Fibroblast of pulmonary artery (primary cell): ENCODE measurements at places on chromosomes 6 and 20.

DNA sequence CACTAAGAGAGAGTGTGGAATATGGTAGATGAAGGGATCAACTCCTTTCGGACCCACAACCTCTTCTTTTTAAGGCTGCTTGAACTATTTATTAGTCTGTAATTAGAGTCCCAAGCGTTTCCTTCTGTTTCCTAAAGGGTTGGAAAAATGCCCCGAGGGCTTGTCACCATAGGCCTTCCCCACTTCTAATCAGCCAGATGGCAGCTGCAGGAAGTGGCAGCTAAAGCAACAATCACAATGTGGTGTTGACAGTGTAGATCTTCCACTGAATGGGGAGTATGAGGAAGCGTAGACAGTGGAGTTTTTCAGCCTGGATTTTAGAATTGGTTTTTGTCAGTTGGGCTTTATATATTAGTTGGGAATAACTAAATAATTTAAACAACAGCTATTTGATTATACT lies 40.6 kb downstream of the SLC35D3 start:
- DNase-seq: peak; percentile 5

- DNase-seq: peak; percentile 53
Measured at GRCh38 chr6:112936504-112936903, 589.4 kb downstream of the RFPL4B start.

GRCh38 chr20:50101887-50102286 lies 11.1 kb downstream of the UBE2V1 start:
- no peak for DNase-seq

- no peak for DNase-seq
Measured at GRCh38 chr6:82750556-82750955, 315.1 kb downstream of the UBE3D start.

GRCh38 chr6:130140084-130140483 lies 82.7 kb downstream of the SAMD3 start:
- peak; percentile 58 for DNase-seq

- no peak for DNase-seq
Measured at GRCh38 chr6:158853880-158854213, 34.7 kb upstream of the EZR start.

DNA sequence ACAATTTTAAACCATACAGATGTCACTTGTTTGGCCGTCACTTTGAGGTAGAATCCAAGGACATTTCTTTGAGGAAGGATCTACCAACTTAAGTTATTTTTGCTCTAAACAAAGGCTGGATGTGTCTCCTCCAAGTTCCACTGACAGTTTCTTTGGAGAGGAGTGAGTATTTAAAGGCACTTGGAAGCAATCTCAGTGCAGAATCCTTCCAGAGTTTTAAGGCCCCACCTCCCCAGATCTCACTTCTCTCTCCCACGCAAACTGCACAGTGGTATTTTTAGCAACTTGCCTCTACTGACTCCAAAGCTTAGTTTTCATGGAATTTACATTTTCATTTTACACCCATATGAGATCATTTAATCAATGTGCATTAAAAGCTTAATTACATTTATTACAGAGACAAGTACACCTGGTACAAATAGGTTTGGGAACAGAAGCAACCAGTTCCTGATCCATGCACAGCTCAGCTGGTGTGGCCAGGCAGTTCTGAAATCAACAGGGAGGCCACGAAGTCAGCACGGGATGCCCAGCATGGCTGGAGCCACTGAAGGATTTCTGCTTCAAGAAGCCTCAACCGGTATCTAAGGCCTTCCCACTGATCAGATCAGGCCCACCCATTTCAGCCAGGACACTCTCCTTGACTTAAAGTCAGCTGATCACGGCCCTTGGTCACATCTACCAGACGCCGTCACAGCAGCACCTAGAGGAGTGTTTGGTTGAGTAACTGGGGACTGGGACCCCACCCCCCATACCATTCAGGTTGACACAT lies 109.8 kb downstream of the SYCP2 start:
- DNase-seq: no peak

DNA sequence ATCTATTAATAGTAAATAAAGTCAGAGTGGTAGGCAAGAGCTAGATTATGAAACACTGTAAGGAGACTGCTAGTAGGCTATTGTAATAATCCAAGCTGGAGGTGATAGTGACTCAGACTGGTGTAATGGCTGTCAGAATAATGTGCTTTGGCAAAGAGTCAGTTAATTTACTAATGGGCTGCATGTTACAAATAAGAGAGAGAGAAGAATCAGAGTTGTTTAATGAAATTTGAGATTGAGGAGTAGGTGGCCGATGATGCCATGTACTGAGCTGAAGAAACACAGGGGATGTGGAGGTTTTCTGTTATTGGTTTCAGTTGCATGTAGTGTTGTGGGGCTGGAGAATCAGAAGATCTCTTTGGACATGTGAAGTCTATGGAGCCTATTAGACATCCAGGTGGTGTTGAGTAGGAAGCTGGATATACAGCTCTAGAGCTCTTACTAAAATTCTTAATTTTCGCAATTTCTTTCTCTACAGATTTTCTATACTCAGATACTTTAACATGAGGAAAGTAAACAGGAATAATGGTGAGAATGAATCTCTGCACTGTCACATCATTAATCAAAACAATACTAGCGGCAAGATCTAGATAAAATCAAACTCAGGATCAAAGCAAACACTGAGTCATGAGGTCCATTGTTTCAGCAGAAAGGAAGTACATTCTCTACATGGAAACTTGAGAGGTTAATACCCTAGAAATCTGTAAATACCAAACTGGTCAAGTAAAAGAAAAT lies 167.7 kb downstream of the SIM1 start:
- peak; percentile 82 for DNase-seq

DNA sequence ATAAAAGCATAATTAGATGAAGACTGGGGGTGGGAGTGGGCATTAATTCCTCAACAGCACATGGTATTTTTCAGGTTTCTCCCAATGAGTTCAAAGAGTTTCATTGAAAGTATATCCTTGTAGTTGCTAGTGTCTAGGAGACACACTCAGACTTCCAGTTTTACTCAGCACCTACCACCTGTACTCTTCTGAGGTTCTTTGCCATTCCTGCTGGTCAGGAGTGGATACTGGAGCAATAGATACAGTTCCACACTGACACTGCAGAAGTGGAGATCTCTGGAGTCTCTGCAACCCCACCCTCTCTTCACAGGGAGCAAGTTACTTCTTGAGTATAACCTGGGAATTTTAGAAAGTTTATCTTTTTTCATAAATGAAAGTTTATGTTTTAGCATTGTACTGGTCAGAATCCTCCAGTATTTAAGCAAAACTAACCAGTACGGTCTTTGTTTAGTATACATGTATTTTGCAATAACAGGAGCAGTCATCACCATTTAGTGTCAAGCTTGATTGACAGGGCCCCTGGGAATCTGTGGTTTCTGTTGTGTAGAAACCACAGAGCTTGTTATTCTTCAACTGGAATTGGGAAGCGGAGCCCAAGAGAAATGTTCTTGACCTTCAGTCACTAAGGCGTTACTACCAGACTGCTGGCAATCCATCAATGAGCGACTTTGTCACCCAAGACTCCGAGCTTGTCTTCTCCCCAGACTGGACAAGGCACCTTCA lies 148.1 kb downstream of the ZDHHC14 start:
- peak; percentile 36 for DNase-seq

GRCh38 chr20:24842274-24842917 lies 106.7 kb upstream of the CST7 start:
- DNase-seq: no peak
